ENCODE measurements at places on chromosomes 5 and 9.

GRCh38 chr9:114590328-114590727 is 2.8 kb downstream of the ATP6V1G1 start:
- no peak for DNase-seq

DNA sequence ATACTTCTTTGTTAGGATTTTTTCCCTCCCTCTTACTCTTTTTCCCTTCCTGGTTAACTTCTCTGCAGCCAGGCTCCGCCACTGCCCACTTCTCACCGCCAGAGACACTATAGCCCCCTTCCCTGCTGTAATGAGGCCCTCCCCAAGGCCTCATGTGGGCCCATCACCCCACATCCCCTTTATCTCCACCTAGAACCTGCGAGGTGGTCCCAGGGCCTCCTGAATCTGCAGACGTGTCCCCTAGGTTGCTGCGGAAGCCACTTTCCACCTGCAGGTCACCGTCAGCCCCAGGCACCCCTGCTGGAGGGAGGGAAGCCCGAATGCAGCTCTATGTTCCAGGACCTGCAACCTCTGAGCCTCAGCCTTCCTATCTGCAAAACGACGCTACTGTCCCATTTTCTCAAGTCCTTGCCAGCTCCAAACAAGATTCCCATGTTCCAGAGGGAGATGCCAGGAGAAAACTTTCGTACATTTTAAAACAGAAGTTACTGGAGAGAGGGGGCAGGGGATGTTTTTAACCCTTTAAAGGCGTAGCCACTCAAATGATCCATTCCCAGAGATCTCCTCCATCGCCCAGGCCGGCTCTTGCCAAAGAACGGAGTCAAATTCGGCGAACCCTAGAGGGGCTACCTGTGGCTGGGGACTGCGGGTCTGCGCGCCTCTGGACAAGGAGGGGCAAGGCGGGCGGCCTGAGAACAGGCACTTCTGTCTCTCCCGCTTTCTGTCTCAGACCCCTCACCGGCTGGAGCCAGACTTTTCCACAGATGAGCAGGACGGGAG is 929 bp downstream of the SH3PXD2B start:
- DNase-seq = peak; percentile 74

GRCh38 chr9:134053941-134054761 is 13.7 kb downstream of the BRD3 start:
- DNase-seq = no peak

DNA sequence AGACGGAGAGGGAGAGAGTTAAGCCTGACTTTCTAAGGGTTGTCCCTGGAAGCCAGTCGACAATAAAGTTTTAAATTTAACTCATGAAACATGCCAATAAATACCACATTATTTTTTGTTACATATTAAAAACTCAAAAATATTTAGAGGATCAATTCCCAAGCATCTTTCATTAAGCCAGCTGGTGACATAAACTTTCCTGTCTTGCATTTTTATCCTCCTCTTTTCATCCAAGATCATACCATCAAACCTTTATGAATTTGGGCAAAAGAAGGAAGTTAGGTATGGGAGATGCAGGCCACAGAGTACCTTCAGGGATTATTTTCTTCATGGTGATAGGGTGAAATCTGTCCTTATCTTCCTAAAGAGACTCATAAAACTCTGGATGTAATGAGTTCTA is 178.3 kb upstream of the FBXL17 start:
- no peak for DNase-seq

DNA sequence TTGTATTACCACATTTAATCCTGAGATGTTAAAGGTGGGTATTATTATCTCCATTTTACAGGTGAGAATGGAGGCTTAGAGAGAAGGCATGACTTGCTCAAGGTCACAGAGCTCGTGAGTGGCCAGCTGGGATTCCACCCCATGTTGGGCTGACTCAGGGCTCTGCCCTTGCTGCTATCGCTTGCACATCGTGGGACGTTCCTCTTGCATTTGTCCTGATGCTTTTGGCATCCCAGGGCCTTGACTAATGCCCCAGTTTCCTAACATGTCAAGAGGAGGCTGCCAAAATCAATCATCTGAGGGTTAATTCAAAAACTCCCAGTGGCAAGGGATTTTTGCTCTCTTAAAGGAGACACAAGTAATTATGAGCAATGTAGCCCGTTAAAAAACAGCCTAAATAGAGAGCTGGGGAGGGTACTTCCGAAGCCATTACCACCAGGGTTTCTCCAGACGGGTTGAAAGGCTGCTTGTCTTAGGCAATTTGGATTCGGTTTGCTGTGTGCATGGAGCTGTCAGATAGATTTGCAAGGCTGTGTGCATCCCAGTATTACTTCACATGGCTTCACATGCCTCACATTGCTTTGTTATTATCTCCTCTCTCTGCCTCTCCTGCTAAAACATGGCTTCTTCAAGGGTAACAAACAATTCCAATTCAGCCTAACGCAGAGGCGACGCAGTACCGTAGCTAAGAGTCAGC is 347.4 kb downstream of the DRD1 start:
- no peak for DNase-seq

GRCh38 chr5:78765116-78765515 is 116.5 kb upstream of the LHFPL2 start:
- no peak for DNase-seq

- peak; percentile 13 for DNase-seq
Observed at GRCh38 chr5:91109634-91110033, 273.5 kb downstream of the ARRDC3 start.

- DNase-seq = no peak
Observed at GRCh38 chr9:93210324-93210973, 26.5 kb downstream of the WNK2 start.

- DNase-seq = no peak
Observed at GRCh38 chr5:154147666-154148065, 42.9 kb upstream of the GALNT10 start.

DNA sequence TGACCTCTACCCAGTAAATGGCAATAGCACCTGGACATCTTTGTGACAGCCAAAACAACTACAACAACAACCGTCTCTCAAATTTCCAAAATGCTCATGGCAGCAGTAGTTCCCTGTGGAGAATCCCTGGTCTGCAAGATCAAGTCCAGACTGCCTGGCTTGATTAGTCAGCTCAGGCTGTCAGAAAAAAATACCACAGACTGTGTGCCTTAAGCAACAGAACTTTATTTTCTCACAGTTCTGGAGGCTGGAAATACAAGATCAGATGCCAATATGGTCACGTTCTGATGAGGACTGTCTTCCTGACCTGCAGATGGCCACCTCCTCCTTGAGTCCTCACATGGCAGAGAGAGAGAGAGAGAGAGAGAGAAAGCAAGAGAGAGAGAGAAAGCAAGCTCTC is 52.3 kb upstream of the MOCS2 start:
- DNase-seq = peak; percentile 13

DNA sequence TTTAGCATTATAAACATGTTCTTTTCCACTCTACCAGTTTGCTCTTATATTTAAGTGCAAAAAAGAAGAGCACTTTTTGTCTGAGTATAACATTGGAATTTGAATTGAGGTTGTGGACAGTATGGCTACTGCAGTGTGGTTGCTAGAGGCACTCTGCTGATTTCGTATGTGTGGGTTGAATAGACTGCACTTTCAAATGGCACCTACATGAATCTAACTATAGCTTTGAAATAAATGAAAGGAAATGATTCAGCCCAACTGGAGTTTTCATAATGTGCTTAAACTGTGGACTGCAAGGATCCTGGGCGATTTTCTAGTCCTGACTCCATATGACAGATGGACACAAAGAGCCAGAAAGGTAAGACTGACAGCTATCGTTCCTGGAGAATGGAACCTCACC is 657.6 kb upstream of the RIOK2 start:
- peak; percentile 70 for DNase-seq

- DNase-seq = peak; percentile 65
Observed at GRCh38 chr5:58357121-58357520, 102.8 kb downstream of the PLK2 start.

DNA sequence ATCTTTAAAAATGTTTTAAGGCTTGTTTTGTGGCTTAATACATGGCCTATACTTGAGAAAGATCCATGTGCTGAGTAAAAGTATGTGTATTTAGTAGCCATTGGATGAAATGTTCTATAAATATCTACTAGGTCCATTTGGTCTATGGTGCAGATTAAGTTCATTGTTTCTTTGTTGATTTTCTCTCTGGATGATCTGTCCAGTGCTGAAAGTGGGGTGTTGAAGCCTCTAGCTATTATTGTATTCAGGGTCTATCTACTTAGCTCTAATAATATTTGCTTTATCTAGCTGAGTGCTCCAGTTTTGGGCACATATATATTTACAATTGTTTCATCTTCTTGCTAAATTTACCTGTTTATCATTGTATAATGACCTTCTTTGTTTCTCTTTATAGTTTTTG is 272.2 kb upstream of the NR4A3 start:
- DNase-seq = no peak

DNA sequence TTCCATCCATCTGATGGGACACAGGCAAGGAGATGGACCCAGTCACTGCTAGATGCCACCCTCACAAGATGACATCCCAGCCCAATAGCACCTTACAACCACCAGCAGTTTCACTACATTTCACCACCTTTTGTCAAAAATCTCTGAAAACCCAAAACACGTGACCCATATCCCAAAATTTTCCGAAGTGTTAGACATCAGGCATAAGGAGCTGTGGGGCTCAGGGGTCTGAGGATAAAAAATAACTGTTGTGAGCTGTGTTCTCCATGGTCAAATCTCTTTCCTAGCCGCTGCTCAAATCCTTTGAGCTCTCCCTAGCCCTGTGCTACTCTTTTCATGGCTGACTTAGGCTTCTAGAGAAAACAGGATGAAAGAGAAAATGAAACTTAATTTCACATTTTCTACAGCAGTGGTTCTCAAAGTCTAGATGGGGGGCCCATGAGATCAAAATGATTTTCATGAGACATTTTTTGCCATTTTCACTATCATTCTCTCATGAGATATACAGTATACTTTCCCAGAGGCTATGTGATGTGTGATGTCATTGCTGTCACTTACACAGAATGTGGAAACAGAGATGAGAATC is 40.7 kb downstream of the TIMD4 start:
- DNase-seq = no peak

DNA sequence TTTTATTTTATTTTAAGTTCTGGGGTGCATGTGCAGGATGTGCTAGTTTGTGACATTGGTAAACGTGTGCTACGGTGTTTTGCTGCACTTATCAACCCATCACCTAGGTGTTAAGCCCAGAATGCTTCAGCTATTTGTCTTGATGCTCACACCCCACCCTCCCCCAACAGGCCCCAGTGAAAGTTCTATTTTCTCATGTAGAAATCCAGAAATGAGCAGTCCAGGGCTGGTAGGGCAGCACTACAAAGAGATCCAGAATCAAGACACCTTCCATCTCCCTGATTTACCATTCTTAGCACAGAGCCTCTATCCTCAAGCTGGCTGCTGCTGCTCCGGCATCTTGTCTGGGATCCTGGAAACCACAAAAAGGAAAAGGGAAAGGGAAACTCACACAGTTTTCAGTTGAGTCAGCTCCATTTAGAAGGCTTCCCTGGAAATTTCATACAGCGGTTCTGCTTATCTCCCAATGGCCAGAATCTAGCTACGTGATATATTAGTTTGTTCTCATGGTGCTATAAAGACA is 85.4 kb upstream of the SMARCA2 start:
- no peak for DNase-seq

DNA sequence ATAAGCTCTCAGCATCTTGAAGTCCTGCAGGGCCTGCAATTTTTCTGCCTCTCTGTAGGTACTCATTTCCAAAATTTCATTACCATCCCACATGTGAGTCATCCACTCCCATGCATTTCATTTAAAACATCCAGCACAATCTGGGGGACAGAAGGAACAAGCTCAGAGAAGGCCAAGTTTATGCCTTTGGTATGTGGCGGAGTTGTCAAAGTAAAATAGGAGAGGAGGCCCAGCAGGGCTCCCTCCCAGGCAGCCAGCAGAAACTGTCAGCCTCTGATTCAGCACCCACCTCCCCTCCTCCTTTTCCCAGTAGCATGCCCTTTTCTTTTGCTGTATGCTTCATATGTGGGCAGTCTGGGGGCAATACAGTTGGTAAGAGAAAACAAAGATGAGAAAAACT is 126.4 kb upstream of the ZNF366 start:
- peak; percentile 7 for DNase-seq

- peak; percentile 44 for DNase-seq
Observed at GRCh38 chr5:101102506-101102905, 199.4 kb upstream of the ST8SIA4 start.

DNA sequence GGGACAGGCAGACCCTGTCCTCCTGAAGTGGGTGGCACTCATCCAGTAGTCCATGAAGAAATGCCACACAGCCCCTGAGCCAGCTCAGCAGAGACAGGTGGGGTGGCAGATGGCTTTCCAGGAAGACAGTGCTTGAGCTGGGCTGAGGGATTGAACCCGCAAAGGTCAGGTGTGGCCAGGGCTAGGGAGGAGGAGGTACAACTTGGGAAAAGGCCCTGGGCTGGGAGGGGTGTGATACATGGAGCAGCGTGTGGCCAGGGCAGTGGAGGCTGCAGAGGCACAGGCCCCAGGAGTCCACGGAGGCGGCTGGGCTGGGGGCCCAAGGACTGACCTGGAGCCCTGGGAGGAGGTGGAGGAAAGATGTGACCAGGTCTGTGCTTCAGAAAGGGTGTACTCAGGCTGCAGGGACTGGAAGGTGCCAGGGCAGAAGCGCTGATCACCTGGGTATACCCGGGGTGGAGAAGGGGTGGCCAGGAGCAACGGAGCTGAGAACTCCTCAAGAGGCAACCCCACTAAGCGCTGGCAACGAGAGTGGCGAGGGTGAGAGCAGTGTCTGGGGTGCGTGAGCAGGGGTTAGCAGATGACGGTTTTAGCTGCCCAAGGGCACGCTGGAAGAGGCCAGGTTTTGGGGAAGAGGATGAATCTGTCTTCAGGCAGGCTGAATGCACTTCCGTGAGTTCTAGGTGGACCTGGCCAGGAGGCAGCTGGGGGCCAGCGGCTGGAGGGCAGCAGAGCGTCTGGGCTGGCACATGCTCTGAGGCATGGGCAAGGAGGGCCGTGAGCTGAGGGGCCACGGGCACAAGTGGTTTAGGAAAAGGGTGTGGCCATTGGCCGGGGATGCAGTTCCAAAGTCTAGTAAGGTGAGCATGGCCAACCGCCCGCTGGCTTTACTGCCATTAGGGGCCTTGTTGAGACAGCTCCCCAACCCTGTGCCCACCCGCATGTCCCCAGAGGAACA is 3.9 kb upstream of the RABL6 start:
- no peak for DNase-seq

DNA sequence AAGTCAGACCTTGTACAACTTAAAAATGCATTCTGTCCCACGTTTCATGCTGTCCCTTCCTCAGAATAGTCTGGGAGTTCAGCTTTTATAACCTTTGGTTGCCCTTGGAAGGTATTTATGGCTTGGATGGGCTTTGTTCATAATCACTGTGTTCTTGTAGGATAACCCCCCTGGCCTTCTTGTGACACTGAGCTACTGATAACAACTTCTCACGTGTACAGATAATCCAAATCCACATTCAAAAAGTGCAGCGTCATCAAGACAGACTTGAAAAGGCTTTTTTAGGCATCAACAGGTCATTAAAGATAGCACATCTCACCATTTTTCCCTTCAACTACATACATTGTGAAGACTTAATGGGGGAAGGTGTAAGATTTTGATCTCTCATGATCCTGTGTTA is 42.0 kb downstream of the SLC1A3 start:
- no peak for DNase-seq

DNA sequence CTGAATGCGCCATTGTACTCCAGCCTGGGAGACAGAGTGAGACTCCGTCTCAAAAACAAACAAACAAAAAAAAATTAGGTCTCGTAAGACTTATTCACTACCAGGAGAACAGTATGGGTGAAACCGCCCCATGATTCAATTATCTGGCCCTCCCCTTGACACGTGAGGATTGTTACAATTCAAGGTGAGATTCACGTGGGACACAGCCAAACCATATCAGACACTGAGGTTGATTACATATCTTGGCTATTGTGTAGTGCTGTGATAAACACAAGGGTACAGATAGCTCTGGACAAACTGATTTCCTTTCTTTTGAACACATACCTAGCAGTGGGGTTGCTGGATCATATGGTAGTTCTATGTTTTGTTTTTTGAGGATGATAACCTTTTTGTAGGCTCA is 42.4 kb upstream of the PWWP2A start:
- no peak for DNase-seq

All from ELR (cell line).